ENCODE measurements at places on chromosomes 6 and 20.
A peak's percentile ranks its signal among the peaks of the same experiment; 100 is the strongest.

DNA sequence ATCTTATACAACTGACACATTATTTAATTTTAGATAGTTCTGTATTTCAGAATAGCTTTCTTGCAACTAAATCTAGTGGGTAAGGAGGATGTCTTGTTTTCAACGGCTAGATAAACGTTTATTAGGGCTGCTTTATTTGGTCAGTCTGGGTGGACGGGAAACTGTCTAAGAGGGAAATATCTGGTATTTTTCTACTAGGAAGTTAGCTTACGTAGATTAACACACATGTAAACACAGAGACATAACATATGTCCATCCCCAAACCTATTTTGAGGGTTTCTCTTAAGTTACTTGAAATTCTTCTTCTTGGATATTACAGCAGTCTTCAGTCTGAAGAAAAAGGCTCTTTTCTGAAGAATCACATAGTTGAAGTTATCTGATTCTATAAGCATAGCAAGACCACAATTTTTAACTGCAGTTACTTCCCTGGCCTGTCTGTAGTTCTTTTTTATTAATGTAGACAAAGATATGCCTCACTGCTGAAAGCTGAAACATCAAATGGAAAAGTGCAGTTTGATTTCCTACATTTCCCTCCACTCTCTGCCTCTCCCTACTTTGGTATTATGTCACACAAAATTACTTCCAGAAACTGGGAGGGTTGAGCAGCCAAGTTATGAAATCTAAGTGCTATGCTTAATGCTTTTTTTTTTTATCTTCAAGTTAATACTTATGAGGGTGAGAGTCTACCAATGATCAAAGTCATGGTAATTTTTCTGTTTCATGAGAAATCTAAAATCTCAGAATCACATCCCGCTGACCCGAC, 37.4 kb downstream of the PLAGL1 start:
- DNase-seq, result no peak

DNA sequence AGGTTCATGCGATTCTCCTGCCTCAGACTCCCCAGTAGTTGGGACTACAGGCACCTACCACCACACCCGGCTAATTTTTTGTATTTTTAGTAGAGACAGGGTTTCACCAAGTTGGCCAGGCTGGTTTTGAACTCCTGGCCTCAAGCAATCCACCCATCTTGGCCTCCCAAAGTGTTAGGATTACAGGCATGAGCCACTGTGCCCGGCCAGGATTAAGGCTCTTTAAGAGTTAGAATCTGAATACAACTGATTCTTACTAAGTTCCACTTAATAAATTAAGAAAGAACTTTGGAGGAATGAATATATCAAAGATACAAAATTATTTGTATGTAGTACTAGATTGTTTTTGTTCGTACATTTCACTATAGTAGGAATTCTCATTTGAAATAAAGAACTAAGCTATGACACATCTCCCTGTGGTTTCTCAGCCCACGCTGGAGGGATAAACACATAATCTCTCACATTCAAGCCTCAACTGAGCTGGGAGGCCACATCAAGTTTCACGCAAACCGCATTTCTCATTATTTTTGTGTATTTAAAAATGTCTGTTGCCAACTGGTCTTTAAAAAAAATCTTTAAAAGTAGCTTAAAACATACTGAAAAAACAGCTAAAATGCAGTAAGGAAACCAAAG, 34.2 kb downstream of the DTNBP1 start:
- no peak for DNase-seq

- DNase-seq, result no peak
Measured at GRCh38 chr6:85429346-85429745, 20.5 kb upstream of the NT5E start.

DNA sequence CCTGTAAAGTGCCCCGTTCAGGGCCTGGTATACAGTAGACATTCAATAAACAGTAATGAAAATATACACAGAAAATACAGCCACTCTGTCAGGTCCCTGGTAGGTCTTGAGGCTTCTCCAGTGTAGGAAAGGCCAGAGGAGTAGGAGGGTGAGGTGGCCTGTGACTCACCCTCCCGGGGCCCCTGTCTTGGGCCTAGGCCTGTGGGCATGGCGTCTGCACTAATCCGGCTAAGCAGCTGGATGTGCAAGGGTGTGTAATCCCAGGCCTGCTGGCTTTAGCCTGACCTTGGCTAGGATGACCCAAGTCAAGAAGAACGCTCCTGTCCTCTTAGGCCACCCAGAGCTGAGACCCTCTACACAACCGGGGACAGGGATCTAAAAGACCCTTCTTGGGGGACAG, 84.9 kb downstream of the KCNB1 start:
- no peak for DNase-seq

- DNase-seq, result no peak
Measured at GRCh38 chr6:11538052-11538818, 686 bp downstream of the TMEM170B start.

GRCh38 chr20:41045671-41046070, 17.0 kb downstream of the TOP1 start:
- DNase-seq, result peak; percentile 54

DNA sequence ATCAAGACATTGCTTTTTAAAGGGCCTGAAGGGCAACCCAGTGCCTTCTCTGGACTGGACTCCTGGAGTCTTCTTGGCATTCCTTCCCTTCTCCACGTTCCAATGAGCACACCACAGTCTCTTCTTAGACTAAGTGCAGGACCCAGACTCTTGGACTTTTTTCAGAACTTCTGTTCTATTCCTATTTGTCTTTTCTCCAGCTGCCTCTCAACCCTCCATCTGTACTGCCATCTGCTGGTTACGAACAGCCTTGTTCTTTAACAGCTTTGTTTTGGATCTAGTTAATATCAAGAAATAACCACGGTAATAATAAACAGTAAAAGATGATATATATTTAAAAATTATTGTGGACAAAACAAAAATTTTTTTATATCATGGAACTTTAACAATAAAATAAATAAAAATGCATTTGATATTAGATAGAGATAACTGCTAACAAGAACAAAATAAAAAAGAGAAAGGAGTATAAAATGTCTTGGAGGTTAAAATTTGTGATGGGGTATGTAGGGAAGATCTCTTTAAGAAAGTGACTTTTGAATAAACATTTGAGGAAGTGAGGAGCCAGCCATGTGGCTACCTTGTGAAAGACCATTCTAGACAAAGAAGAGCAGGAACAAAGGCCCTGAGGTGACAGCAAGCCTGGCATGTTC, 105.1 kb upstream of the HCRTR2 start:
- peak; percentile 73 for DNase-seq

GRCh38 chr20:32780749-32781655, 18.8 kb downstream of the DNMT3B start:
- no peak for DNase-seq

DNA sequence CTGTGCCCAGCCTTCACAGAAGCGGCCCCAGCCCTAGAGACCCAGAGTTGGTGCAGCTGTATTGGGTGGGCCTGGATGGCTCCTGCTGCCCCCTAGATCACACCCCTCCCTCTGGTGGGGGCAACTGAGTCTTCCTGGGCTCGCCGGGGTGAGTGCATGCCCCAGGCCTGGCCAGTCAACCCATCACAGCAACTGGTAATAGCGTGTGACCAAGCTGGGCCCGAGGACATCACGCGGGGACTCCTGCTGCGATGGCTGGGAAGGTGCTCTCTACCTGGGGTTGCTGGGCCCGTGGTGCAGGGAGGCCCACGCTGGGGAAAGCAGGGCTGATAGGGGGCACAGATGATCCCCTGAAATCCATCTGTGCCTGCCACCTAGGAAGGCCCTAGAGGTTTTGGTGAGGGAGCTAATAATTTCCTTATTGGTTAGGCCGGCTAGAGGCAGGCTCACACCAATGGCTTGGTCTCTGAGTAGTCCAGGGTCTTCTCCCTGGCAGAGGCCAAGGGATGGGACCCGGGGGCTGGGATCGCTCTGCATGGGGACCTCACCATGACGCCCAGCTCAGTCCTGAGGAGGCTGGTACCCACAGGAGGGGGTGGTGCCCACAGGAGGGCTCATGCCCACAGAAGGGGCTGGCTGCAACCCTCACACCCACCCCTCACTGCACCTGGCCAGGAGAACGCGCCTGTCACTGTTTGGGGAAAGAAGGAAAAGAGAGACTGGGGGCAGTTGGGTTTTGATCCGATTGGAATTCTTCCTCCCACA, 103.9 kb downstream of the ASXL1 start:
- no peak for DNase-seq

GRCh38 chr20:61357119-61357518, 105.1 kb downstream of the CDH4 start:
- DNase-seq, result no peak

GRCh38 chr6:92111386-92111785, 1308.0 kb downstream of the EPHA7 start:
- DNase-seq, result no peak

- DNase-seq, result no peak
Measured at GRCh38 chr20:20894753-20895152, 182.3 kb upstream of the RALGAPA2 start.

DNA sequence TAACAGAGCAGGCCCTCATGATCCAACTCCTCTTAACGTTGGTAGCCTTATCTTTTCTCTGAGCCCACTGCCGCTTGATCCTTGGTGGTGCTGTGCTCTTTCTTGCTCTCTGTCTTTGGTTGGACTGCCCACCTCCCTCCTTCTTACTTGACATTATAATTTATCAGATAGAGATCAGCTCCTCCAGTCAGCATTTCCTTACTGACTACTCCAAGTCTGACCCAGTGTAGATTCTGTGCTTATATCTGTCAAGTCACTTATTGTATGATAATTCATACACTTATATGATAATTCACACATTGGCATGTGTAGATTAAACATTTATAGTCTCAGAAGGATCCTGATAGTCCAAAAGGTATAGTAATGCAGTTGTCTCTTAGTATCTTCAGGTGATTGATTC, 18.1 kb downstream of the PTPRA start:
- no peak for DNase-seq

DNA sequence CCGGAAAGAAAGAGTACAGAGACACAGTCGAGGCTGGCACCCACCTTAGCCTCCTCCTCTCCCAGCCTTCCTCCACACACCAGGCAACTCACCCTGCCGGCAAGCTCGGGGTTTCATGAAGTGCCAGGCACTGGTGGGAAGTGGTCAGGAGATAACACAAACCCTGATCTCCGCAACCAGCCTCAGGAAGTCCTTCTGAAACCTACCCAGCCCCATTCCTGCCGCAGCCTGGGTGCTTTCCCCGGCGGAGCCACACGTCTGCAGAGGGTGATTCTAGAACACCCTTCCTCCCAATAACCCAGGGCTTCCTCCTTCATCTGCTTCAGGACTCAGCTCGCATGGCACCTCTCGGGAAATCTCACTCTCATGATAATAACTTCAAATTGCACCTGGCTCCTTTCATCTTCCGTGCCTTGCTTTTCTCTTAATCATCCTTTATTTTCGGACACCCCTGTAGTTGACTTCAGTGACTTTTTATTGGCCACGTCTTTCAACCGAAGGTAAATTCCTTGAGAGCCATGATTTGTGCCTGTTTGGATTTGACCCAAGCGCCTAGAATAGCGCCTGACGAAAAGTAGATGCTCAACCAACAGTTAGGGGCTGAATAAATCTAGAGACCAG, 8.7 kb upstream of the HLA-E start:
- no peak for DNase-seq

All from Karpas-422 (cell line).